ENCODE measurements at places on chromosomes 3 and 15.

DNA sequence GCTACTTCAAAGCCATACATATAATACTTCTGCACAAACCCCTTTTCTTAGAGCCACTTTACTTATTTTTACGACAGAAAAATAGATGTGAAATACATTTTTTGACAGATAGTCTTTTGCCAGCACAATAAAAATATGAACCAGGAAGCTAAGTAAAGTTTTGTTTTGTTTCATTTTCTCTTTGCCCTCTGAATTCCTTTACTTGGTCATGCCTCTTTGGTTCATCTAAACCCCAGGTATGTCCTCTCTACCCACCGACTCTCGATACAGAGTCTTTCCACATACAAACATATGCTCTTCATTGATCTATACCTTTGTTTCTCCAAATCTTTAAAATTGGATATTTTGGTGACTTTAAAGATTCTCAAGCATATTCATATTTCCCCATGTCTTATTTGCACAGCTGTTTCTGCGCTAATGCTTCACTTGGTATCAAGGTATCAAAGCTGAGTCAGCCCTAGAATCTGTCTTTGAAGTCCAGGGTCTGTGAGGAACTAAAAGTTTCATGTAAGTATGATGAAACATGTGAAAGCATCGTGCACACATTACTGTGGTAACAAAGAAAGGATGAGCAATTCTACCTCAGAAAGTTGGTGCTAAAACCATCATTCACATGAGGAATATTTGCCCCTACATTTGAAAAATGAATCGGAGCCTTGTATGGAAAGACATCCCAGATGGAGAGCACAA, 845.4 kb downstream of the NAALADL2 start:
- DNase-seq, result no peak

GRCh38 chr3:152595975-152596821, 238.7 kb upstream of the P2RY1 start:
- peak; percentile 34 for DNase-seq

DNA sequence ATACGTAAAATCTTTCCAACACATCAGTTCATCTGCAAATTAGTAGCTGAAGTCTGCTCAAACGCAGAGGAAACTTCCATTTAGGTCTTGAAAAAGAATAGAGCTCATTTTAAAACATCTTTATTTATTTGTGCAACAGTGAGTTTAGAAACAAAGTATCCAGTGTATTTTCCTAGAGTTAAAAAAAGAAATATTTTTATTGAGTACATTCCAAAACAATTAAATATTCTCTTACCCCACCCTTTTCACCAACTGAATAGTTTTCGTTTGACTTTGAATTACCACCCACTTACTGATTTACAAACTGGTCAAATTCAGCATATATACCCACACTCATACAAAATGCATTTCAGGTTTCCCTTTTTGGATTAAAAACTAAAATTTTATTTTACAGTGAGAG, 104.7 kb downstream of the ZBTB20 start:
- DNase-seq, result no peak

DNA sequence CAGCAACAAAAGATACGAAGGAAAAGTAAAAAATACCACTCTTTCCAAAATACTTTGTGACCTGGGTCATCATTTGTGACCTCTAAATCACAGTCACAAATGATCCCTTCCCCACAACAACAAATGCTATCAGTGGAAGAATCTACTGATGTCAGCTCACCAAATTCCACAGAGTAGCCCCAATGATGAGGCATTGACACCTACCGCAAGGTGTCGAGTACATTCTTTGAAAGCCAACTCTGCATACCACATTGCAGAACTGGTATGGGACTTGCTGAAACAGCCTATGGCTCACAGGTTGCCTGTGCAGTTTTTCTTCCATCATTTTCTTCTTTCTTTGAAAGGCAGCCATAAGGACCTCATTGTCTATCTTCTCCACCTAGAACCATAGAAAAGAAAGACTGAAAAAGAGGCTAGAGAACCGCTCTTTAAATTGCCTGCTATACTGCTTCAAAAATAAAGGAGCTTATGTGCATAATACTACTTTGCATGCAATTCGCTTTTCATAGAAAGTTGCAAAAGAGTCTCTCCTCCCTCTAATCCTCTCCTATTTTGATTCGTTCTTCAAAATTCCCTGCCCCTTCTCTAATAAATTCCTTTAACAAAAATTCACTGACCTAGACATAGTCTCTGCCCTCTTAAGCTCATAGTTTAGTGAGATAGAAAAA, 21.4 kb upstream of the KPNA1 start:
- no peak for DNase-seq

- no peak for DNase-seq
Observed at GRCh38 chr3:196800742-196801434, 61.2 kb downstream of the PAK2 start.

DNA sequence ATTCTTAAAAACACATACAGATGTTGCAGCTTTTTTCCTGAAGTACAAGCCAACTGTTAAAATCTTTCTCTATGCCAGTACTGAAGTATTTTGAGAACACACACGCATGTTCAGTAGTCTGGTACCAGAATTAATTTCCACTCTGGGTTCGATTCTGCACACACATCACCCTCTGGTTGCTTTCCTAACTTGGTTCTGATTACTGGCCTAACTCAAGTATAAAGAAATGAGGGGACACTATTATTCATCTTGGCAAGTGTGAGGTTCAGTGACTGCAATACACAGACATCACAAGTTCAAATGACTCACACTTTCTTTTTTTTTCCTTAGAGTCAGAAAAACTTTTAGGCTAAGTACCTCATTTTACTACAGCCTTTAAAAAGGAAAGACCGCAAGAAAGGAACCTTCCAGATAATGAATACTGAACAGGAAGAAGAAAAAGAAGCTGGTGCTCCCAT, 37.4 kb upstream of the LDHAL6B start:
- DNase-seq, result peak; percentile 38

DNA sequence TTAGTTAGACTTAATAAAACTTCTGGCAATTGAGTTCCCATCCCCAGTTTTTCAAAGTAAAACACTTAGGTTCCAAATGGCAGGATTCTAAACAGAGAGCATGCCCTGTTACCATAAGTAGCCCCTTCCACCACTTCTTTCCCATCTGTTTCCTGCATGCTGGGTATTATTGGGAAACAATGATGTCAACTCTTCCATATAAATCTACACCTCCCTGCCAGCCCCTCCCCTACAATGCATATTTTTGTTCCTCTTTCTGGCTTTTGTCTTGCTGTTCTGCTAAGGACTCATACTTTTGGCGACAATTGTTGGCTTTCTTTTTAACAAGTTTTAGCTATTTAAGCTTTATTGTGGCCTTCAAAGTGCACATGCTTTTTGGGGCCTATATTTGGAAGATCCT, 11.1 kb downstream of the ARHGAP31 start:
- no peak for DNase-seq

GRCh38 chr3:157514371-157514895, 11.2 kb upstream of the VEPH1 start:
- DNase-seq, result no peak

GRCh38 chr3:2454865-2455264, 356.2 kb downstream of the CNTN4 start:
- no peak for DNase-seq

DNA sequence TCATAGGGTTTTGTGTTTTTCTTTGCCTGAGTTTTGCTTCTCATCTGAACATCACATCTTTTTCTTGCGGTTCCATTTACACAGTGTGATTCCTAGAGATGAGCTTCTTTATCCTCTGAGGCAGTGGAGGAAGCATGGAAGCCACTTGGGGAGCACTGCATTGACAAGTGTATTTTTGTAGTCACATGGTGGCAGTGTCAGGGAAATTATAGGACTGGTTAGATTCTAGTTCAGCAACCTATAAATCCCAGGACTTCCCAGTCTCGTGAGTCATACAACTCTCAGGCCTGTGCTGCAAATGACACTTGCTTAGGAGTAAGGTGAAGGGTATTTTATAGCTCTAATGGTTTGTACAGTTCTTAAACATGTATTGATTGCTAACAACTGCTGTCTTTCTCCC, 58.4 kb downstream of the RBM6 start:
- peak; percentile 8 for DNase-seq

DNA sequence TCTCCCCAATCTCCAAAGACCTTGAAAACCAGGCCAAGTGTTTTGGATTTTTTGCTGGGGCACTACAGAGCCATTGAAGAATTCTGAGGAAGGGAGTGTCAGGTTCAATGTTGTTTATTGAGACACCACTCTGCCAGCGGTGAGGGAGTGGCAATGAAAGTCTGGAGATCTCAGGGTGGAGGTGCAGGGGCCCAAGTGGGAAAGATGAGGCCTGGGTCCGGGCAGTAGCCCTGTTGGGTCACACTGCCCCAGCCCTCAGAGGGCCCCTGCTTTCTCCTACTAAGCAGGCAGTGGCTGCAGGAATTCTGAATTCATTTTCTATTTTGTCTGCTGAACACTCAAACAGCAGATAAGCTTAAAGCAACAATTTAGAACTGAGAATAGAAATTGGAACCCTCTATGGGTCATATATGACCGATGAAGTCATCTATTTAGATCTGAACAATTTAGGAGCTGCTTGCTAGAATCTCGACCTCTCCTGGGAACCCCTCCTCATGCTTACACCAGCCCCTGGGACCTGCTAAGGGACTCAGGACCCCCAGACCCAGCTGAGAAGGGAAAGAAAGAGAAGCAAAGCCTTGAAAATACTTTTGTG, 17.9 kb downstream of the HRH1 start:
- DNase-seq, result no peak

- DNase-seq, result no peak
Observed at GRCh38 chr3:62604298-62604697, 230.9 kb upstream of the FEZF2 start.

GRCh38 chr3:27127879-27128278, 241.3 kb downstream of the NEK10 start:
- no peak for DNase-seq

- DNase-seq, result no peak
Observed at GRCh38 chr3:124360563-124360962, 368.6 kb upstream of the ROPN1 start.

DNA sequence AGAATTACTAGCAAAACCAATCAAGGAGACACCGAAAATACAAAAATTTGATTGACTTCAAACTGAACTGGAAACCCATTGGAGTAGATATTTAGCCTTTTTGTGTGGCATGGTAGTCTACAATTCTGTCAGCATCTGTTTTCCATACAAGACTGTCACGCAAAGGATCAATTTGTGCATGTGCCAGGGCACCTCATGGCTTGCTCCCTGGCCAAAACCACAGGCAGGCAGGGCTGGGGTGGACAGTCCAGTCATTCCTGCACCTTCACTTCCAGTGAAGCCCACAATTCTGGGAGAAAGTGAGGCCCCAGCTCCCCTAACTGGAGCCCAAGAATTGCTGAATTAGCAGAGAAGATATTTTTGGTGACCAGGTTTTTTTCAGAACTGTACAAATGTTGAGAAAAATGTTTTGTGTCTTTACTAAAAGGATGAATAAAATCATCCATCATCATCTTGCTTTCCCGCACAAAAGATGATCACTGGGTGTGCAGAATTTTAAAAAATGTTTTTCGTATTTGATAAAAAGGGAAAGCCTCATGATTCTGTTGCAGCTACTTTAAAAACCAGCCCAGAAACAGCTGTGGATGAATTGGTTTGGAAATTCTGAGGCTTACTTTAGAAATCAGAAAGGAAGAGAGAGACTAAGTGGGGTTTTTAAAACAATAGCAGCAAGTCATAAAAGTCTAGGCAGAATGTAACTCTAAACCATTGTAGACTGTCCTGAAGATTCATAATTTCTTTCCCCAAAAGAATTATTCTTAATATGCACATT, 86.4 kb downstream of the PCCB start:
- no peak for DNase-seq

DNA sequence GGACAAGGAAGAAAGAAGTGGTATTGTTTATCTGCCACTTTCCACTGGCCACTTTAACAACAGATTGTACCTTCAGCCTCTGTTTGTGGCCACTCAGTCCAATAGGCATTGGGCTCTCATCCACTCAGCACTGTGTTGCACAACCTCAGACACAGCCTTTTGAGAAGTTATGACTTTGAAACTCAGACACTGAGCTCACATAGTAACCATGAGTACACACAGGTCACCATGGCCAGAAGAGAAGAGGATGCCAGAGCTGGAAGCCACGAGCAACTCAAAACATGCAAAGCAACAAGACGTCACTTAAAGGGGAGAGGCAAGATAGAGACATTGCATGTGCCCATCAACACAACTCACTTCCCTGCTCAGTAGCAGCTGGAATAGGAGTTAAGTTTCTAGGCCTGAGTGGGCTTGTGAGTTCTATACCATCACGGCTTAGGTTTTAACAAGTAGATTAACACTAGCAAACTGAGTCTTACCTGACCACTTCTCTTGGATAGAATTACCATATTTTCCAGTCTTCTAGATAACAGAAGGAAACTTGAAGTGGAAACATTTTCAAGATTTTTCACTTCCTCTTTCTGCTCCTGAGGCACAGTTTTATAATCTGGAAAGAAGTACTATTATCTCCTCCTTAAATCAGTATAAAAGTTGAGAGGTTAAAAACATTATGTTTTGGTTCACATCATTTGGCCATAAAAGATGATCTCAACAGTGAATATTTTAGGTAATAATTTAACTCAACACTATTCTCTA, 103.5 kb downstream of the IMPG2 start:
- no peak for DNase-seq

DNA sequence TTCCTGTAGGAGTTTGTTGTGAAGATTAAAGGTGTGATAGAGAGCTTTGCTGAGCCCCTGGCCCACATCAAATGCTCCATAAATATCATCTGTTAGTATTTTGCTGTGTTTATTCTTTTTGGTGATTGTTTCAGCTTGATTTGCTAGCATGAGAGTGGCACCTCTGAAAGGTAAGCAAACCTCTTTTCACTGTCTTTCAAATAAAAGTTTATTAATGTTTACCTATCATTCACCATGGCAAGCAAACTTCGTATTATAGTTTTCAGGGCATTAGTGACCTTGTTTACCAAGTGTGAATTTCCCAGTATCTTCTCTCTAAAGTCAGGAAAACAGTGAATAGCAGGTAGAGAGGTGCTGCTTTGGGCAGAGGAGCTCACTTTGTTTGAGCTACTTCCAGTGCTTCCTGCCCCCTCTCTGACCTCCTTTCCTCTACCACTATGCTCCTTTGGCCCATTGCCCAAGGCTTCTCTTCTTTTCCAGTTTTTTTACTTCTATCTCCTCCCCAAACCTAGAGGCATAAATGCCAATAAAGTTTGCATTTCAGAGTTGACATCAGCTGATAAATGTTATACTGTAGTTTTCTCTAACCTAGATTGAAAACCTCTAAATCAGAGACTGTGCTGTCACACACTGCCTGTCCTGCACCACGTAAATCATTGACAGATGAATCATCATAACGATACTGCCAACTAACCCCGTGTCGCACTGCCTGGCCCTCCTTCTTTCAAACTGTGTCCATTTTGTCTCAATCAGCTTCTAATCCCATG, 569.0 kb downstream of the TUSC7 start:
- DNase-seq, result no peak

- DNase-seq, result no peak
Observed at GRCh38 chr3:40771112-40771511, 246.4 kb downstream of the ZNF621 start.

- DNase-seq, result no peak
Observed at GRCh38 chr3:10142707-10143560, 1.4 kb downstream of the VHL start.
